Inflammatory macrophage treated with lipopolysaccharide for 4 hours (primary cell): ENCODE measurements at places on chromosomes 1 and 21.

DNA sequence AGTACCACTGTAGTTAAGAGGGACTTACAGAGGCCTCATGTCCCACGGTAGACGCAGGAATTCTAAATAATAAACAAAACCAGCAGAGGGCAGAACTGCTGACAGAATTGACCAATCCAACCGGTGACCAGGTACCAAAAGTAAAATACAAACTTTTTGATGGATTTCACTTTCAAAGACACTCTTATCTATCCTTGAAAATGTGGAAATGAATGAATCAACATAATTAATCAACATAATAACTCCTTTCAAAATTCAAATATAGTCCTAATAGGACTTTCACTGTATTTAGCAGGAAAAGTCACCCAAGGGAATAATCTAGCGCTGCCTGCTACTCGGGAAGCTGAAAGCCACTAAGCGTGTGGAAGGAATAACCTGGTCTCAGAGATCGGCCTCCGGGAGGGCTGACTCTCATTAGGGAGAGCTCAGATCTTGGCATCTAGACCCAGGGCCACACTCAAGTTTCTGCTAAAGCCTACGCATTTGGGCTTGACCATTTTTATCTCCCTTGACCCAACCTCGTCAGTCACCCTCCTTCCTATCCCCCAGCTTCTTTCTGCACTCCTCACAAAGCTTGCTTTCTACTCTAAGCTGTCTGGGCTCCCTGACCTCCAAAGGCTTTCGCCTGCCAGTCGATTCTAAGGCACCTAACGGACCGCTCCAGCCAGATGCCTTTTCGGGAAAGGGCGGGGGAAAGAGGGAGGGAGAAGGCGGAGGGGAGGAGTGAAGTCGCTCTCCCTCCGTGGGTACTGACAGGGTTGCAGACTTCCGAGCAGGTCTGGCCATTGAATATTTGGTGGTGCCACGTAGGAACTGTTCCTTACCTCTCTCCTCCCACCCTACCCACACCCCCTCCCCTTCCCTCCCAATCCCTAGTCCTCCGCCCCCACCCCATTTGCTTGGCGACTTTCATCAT lies 1.6 kb downstream of the COL11A1 start:
- peak; percentile 39 for DNase-seq

DNA sequence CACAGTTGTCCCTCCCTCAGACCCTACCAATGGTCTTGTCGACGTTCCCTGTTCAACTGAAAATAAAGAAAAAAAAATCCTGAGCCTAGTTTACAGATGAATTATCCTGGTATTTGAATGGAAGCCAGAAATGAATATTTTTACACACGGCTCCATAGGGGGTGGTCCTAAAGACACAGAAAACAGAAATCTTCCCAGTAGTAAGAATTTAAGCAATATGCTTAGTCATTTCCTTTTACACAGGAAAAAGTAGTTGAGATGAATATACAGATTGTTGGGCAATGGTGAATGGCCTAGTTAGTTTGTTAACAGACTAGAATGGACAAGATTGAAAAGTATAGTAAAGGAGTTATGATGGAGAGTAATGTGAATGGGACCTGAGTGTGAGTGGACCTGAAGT lies 67.4 kb downstream of the RGS18 start:
- peak; percentile 30 for DNase-seq

- DNase-seq = no peak
Measured at GRCh38 chr1:207243442-207244408, 77.8 kb upstream of the CD55 start.

DNA sequence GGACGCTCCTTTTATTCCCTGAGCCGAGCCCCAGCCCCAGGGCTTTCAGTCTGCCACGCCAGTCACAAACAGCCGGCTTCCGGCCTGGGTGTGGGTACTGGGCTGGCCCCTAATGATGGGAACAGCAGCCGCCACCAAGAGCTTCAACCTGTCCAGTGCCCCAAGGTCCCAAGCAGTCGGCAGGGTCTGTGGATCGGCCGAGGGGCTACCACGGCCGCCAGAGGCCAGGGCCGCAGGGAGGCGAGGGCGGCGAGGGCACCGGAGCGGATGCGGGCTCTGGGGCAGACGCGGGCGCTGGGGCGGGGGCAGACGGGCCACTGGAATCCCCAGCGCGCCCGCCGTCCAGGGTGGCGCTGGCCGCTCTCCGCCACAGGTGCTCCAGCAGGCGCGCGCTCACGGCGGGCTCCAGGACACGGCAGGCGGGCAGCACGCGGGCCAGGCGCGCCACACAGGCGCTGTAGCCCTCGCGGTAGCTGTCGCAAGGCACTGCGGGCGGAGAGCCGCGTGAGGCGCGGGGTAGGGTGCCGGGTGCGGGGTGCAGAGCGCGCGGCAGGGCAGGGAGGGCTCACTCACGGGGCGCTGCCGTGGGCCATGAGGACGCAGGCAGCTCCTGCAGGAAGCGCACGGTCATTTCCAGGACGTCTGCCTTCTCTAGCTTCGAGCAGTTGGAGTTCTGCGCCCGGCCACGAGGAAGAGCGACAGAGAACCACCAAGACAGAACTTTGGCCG lies 887 bp downstream of the HES2 start:
- DNase-seq = no peak

- DNase-seq = no peak
Measured at GRCh38 chr1:197083474-197083873, 16.4 kb upstream of the F13B start.

DNA sequence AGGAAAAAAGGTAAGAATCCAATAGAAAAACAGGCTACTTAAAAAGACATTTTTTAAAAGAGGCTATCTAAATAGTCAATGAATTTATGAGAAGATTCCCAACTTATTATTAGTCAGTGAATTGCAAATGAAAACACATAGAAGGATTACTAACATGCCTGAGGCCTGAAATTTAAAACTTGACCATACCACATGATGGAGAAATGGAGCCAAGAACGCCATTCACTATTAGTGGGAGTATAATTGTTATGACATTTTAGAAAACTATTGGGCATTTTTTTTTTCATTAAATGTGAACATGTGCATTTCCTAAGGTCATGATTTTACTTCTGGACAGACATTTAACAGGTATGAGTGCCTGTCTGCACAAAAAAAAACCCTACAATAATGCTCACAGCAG lies 24.8 kb upstream of the OR2B11 start:
- DNase-seq = no peak

DNA sequence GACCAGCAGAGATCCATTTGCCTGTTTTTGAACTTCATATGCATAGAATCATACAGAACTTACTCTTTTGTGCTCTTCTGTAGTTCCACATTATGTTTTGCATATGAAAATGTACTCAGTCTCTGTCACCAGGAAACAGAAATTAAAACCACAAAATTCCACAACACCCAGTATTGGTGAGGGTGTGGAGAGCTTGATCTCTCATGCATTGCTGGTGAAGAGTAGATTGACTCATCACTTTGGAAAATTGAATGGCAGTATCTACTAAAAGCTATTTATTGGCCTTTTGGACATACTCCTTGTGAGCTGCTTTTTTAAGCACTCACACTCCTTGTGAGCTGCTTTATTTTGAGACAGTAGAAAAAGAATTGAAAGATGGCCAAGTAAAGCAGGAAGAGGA lies 43.3 kb downstream of the VTCN1 start:
- DNase-seq = no peak

GRCh38 chr1:231776757-231777062 lies 150.1 kb downstream of the DISC1 start:
- DNase-seq = no peak

GRCh38 chr1:232818040-232818439 lies 12.8 kb downstream of the MAP10 start:
- DNase-seq = no peak

- peak; percentile 83 for DNase-seq
Measured at GRCh38 chr1:226100436-226101391, 38.2 kb downstream of the H3-3A start.

DNA sequence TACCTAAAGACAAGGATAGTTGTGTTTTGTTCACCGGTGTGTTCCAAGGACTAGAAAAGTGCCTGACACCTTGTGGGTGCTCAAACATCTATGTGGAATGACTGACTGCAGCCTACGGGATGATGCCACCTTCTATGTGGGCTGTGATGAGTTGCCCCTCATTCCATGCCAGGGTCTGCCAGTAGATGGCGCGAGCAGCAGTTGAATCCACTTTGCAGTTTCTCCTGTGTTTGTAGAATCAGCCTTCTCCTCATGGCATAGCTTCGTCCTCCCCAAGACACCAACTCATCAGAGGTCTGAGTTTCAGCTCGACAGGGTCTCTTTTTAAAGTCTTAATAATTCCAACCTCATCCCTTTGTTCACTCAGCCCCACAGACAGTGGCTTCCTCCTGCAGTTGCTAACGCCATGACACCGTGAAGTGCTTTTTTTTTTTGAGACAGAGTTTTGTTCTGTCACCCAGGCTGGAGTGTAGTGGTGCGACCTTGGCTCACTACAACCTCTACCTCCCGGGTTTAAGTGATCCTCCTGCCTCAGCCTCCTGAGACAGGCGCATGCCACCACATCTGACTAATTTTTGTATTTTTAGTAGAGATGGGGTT lies 133.7 kb downstream of the CAPN8 start:
- DNase-seq = peak; percentile 64

DNA sequence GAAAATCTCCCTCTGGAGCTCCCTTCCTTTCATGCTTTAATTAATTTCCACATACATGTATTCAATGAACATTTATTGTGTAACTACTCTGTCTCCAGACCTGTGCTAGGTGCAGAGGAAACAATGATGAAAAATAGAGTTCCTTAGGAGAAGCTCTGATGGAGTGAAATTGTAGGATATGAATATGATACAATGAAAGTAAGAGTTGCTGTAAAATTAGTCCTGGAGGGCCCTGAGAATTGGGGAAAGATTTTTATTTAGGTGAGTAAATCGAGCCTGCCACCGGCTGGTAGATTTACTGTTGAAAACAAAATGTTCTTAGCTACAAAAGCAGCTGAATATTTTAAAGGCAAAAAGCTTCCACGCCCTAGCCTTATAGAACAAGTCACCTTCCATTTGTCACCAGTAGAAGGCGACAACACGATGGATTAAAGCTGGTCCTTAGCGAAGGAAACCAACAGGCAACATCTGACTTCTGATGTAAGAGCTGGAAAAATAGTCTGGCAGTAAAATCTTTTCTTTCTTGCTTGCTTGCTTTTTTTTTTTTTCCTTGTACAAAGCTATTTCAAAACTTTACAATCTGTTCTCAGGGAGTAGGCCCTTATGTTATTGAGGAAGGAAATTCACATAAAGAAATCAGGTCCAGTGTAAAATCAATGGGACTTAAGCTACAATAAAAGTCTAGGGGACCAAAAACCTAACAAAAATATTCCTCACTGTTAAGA lies 82.0 kb upstream of the ROR1 start:
- DNase-seq = peak; percentile 72

- DNase-seq = peak; percentile 80
Measured at GRCh38 chr1:42931911-42932422, 26.7 kb downstream of the SLC2A1 start.

- DNase-seq = no peak
Measured at GRCh38 chr1:224619209-224619608, 3.1 kb downstream of the CNIH3 start.

DNA sequence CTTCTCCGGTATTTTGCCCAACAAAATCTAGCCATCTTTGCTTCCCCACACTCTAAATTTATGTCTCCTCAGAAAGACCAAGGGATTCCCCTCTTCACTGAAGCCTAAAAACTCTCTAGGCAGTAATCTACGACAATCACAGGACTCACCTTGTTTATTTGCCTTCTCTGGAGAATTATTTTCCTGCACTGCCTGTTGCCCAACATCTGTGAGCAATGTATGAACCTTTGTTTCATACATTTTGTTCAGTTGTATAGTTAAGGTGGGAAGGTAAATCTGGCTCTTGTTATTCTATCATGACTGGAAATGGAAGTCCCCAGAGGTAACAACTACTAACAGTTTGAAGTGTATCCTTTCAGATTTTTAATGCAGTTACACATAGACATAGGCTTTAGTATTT lies 2.2 kb downstream of the COPA start:
- DNase-seq = no peak

DNA sequence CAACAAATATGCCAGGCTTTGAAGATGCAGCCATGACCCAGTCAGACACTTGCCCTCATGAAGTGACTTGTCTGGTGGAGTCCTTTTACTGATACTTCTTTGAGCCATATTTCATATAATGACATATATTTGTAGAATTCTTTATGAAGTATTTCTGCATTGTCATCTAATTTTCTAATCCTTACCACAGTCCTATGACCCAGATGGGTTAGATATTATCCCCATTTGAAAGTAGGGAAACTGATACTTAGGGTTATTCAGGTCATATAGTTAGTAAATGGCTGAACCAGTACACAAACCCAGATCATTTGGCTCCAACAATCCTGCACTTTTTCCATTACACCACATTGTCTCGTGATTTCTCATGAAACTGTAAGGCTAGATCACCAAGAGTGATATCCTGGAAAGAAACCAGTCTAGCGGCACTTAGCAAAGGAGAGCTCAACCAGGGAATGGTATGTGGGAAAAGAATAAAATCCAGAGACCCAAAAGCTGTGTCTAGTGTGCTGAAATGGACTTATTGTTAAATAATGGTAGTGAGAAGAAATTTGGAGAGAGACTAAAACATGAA lies 49.6 kb downstream of the ZFYVE9 start:
- DNase-seq = no peak

- peak; percentile 42 for DNase-seq
Measured at GRCh38 chr1:153533689-153534201, 2.0 kb downstream of the S100A6 start.

GRCh38 chr1:12711536-12711935 lies 4.4 kb upstream of the AADACL3 start:
- no peak for DNase-seq

DNA sequence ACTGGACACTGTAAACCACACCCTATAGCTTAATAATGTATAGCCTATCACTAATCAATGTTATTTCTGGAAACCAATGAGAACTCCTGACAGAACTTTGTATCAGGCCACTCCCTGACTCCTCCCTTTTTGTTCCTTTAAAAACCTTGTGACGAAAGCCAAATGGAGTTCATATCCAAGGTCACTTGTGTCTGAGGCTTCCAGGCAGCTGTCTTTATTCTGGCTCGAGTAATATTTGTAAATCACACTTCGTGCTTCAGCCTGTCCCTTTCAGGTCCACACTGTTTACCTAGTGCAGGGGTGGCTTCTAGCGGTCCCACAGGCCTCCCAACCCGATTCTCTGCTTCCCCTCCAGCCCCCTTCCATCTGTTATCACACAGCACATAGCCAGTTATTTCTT lies 16.2 kb upstream of the CAPN9 start:
- no peak for DNase-seq

DNA sequence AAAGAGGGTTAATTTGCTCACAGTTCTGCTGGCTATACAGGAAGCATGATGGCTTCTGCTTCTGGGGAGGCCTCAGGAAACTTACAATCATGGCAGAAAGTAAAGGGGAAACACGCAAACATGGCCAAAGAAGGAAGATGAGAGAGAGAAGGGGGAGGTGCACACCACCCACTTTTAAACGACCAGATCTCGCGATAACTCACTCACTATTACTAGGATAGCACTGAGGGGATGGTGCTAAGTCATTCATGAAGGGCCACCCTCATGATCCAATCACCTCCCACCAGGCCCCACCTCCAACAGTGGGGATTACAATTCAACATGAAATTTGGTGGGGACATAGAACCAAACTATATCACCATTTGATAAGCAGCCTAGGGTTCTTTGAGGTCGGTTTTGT lies 2.4 kb upstream of the C1orf115 start:
- DNase-seq = no peak

GRCh38 chr1:67191668-67192520 lies 25.6 kb downstream of the IL23R start:
- DNase-seq = no peak
